ENCODE measurements at places on chromosomes 12 and 14. TPM values are rescaled to one million over a fixed set of nuclear protein-coding genes. Genes with fewer than 3 reads are reported as not detected.
A peak's percentile ranks its signal among the peaks of the same experiment; 100 is the strongest.

SERPINA1 gene
- total RNA-seq = 0.18 TPM

CLEC9A gene
- not detected for total RNA-seq

- no peak for DNase-seq
- H3K36me3 ChIP-seq = no peaks in the 10 kb centered on the region
- H3K27me3 ChIP-seq = no peaks in the 10 kb centered on the region
- H3K27ac ChIP-seq = no peak overlapping the region
- H3K4me1 ChIP-seq = peaks cover 53% of the 10 kb centered on the region
Measured at GRCh38 chr12:101823039-101823438, 7.7 kb downstream of the GNPTAB start.

GRCh38 chr12:124778411-124778810, 85.3 kb downstream of the SCARB1 start:
- no peaks in the 10 kb centered on the region for H3K36me3 ChIP-seq
- no peak overlapping the region for H3K27ac ChIP-seq
- no peak overlapping the region for H3K4me3 ChIP-seq
- H3K4me1 ChIP-seq = peaks cover 21% of the 10 kb centered on the region

DNA sequence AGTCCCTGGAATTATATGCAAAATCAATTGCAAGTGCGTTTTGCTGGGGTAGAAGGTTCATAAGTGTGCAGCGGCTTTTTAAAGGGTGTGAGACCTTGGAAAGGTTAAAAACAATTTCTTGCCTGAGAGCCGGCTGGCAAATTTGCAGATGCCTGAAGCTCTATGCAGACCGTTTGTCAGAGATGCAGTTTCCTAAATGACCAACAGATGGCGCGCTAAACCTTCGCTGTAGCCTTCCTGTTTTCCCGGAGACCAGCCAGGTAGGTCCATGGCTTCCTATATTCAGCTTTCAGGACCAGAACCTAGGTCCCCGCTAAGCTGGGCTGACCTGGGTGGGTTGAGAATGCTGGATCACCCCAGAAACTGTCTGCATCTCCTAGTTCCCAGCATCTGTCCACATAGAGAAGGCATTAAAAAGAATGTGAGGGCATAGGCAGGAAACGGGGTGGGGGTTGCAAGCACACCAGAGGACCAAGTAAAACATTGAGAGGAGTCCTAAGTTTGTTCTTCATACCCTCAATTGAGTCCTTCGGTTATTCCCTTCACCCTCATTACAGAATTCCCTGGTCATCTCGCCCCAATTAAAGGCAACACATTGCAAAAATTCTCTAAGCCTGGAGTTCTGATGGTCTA, 5.7 kb upstream of the NOS1 start:
- H3K27ac ChIP-seq = no peak overlapping the region
- H3K4me1 ChIP-seq = no peaks in the 10 kb centered on the region
- no peak overlapping the region for H3K4me3 ChIP-seq
- no peaks in the 10 kb centered on the region for H3K36me3 ChIP-seq
- no peak for DNase-seq

GALC gene
- 12.4 TPM for total RNA-seq

DNA sequence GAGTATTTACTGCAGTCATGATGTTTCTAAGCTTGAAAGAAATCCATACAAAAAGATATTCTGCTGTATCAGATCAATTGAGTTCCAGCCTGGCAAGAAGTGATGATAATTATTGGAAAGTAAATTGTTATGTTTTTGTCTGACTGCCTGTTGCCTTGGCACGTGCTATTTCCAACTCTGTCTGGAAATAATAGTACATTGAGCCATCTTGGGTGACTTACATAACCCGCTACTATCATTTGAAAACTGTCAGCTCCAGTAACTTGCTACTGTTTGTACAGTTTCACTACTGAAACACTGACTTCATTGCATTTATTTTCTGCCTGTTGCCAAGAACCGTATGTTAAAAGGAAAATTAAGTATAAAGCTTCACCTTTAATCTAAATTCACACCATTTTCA, 318.6 kb downstream of the ITPR2 start:
- no peak overlapping the region for H3K27ac ChIP-seq
- no peak overlapping the region for H3K4me3 ChIP-seq
- no peaks in the 10 kb centered on the region for H3K36me3 ChIP-seq
- DNase-seq = no peak

DNA sequence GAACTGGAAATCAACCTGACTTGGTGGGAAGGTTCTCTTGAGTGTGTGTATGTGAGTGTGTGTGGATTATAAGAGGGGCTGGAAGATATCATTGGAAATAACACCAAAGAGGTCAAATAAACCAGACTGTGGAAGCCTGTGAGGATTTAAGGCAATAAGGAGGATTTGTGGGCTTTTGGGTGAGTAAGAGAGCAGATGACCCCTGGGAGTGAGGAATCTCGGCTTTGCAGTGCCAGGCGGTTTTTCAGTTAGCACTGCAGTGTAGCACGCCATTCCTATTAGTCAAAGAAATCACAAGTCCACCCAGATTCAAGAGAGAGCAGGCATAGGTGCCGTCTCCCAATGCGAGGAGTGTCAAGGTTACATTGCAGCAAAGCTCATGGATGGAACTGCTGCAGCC, 63.3 kb downstream of the CALM1 start:
- no peak overlapping the region for H3K4me3 ChIP-seq
- no peaks in the 10 kb centered on the region for H3K36me3 ChIP-seq
- no peak overlapping the region for H3K27ac ChIP-seq
- no peaks in the 10 kb centered on the region for H3K4me1 ChIP-seq
- H3K27me3 ChIP-seq = no peaks in the 10 kb centered on the region
- no peak for DNase-seq

- no peaks in the 10 kb centered on the region for H3K27me3 ChIP-seq
- H3K36me3 ChIP-seq = peaks cover 11% of the 10 kb centered on the region
- DNase-seq = no peak
Measured at GRCh38 chr14:75119056-75119455, 7.8 kb downstream of the NEK9 start.

GRCh38 chr12:108119126-108119973, 9.7 kb upstream of the WSCD2 start:
- H3K27ac ChIP-seq = peak overlapping the region; percentile 58
- no peaks in the 10 kb centered on the region for H3K27me3 ChIP-seq
- H3K4me3 ChIP-seq = no peak overlapping the region

All from CD8-positive, alpha-beta memory T cell (primary cell).